ENCODE measurements at places on chromosomes 4 and X.

DNA sequence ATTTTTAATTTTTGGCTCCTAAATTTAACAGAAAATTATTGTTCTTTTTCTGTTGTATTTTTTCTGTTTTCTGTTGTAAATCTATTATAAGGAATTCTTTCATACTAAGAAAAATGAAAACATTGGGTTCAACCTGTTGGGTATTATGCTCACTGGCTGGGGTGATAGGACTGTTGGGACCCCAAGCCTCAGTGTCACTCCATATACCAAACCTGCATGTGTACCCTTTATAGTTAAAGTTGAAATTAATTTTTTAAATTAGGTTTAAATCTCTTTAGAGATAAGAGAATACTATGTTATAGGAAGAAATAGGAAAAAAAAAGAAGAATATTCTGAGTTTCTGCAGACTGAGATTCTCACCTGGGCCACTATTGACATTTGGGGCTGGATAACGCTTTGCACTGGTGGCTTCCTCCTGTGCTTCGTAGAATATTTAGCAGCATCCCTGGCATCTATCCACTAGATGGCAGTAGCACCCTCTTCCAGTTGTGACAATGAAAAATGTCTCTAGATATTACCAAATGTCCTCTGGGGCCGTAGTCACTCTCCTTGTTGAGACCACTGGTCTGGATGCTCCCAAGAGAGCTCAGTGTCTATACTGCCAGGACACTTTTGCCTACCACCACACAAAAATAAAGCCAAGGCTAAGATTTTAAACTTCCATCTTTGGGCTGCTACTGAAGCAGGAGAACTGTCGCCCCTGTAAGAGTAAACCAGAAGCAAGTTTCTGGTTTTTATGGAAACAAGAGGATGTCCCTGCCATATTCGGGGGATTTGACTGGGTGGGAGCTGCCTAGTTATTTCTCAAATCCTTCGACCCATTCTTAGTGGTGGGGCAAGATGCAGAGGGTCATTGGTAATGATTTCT is 22.4 kb upstream of the CLTRN start:
- no peak overlapping the region for H3K4me3 ChIP-seq
- H3K4me1 ChIP-seq, result no peaks in the 10 kb centered on the region
- DNase-seq, result peak; percentile 82
- no peaks in the 10 kb centered on the region for H3K36me3 ChIP-seq
- no peaks in the 10 kb centered on the region for H3K27me3 ChIP-seq
- H3K27ac ChIP-seq, result no peak overlapping the region

- DNase-seq, result no peak
- no peaks in the 10 kb centered on the region for H3K27me3 ChIP-seq
- H3K36me3 ChIP-seq, result no peaks in the 10 kb centered on the region
- H3K27ac ChIP-seq, result no peak overlapping the region
- no peak overlapping the region for H3K4me3 ChIP-seq
These were observed 65.0 kb downstream of the TSPAN7 start for GRCh38 chrX:38626296-38626695.

- no peaks in the 10 kb centered on the region for H3K27me3 ChIP-seq
- no peak overlapping the region for H3K4me3 ChIP-seq
These were observed 228.2 kb downstream of the FRMPD4 start for GRCh38 chrX:12366440-12366839.

- no peak for DNase-seq
- no peaks in the 10 kb centered on the region for H3K27me3 ChIP-seq
- H3K4me3 ChIP-seq, result no peak overlapping the region
- H3K27ac ChIP-seq, result no peak overlapping the region
These were observed 48.1 kb upstream of the CPLX1 start for GRCh38 chr4:874056-874455.

DNA sequence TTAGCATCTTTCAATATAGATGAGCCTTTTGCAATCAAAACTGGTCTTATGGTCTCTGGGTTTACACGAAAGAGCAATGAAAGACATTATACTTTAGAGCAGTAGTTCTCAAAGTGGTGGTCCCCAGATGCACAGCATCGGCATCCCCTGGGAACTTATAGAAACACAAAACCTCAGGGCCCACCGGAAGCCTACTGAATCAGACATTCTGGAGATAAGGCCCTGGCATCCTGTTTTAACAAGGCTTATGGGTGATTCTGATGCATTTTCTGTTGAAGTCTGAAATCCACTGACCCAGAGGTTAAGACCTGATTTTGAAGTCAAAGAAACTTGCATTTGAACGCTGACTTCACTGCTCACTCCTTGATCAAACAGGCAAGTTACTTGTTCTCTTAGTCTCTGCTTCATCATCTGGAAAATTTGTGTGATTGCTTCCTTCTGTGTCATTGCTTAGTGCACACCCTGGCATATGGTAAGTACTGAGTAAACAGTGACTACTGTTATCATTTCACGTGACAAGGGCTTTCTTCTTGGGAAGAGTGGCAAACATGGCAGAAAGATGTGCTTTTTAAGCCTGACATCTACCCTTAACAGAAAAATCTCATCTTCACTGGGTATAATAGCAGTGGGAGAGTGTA is 14.5 kb downstream of the CHRNA9 start:
- no peak overlapping the region for H3K27ac ChIP-seq
- H3K4me1 ChIP-seq, result no peaks in the 10 kb centered on the region

DNA sequence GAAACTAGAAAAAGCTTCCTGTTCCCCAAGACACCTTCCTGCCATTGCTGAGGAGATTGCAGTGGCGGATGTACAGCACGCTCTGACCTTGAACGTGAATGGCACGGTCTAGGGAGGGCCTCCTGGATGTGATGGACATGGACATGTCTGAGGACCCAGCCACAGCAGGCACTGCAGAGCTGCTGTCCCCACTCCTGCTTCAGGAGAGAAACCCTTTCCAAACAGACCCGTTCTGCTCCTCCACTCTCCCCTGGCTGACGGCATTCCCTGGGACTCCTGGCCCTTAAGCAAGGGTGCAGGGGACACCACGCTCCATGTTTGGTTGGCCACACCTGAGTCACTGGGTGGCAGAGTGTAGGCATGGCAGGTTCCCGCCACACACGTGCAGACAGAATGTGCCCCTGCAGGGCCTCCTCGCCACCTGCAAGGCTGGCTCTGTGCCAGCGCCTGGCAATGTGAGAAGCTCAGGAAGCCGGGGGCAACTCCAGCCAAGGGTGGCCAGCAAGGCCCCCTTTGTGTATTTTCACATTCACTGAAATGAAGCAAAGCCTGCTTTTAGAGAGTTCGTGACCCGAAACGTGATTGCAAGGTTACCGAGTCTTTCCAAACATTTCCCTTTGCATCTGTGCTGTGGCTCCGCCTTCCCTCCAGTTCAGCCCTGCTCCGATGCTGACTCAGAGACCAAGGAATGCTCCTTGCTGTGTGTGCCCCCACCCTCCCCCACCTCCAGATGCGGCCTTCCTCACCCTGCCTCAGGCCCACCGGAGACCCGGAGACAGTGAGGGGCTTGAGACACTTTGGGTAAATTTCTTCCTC is 46.1 kb downstream of the HTRA3 start:
- peak overlapping the region; percentile 2 for H3K27ac ChIP-seq
- H3K4me1 ChIP-seq, result peaks cover 25% of the 10 kb centered on the region
- no peaks in the 10 kb centered on the region for H3K27me3 ChIP-seq
- no peak overlapping the region for H3K4me3 ChIP-seq

DNA sequence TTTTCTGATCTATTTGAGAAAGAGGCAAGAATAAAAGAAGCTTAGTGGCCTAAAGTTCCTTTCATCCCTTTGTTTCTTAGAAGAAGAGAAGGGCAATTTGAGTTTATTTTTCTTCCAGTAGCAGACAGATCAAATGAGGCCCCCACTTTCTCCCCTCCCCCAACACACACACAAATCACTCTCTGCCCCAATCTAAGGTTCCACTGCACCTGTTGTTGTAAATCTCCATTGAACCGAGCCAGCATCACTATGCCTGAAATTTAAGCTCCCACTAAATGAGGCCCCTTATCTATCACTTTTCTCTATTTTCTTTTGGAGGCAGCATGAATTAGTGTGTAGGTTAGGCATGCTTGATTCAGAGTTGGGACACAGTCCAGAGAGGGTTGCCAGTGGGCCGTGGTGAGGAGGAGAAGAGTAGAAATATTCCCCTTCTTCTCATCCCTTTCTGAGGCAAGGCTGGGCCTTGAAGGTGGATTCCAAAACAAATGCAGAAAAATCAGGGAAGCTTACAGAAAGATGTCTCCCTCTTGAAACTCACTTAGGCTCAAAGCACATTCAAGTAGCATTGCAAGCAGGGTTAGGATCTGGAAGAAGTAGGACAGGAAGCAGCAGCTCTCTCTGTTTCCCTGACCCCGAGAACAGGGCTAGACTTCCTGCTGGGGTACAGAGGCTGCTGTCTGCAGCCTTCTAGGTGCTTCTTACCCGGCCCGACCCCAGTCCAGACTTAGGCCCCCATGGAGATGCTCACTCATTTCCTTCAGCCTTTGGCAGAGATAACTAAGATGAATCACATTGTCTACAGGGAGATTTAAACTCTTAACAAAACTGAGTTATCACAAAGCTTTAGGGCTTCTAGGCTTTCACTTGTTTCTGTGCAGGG is 70.7 kb downstream of the RASL11B start:
- no peak overlapping the region for H3K4me3 ChIP-seq
- no peaks in the 10 kb centered on the region for H3K36me3 ChIP-seq
- H3K27ac ChIP-seq, result no peak overlapping the region
- H3K27me3 ChIP-seq, result no peaks in the 10 kb centered on the region
- no peaks in the 10 kb centered on the region for H3K4me1 ChIP-seq

DNA sequence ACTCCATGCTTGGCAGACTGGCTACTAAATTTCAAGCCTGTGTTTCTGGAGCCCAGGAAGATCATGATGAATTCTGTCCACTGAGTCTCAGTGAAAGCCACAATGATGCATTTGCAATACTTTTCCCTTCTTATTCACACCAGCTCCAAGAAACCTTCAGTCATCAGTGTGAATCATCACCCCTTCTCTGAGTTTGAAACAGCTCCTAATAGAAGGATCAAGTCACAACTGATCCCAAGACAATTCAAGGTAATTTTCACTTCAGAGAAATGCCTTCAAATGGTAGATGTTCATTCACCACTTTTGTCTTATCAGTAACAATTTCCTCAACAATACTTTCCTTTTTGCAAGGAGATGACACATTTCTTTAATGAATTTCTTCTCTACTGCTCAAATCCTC is 257.4 kb downstream of the NLGN4X start:
- H3K4me3 ChIP-seq, result no peak overlapping the region
- DNase-seq, result no peak
- no peaks in the 10 kb centered on the region for H3K27me3 ChIP-seq

DNA sequence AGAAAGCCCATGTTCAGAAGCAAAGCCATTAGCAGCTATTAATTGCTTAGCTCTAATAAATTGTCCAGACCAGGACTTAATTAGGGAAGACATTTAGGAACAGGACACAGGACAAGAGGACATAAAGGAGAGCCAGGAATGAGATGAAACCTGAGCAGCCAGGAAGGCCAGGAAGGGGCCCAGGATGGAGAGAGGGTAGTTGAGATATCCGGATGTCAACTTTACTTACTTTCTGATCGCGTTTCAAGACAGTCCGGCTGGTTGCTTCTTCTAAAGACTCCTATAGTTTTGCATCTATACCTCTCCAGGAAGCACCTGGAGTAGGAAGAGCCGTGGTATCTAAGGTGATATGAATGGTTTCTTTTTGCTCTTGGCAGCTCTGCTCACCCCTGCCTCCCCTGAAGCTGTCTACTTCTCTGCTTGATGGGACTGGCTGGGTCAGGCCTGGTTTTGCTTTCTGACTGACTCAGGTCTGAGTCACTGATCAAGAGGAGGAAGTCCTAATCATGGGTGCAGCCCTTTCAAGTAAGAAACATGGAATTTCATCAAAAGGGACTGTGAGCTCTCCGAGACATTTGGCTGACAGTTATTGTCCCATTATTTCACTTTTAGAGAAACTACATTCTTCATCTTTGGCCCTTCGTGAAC is 733.3 kb downstream of the RPA4 start:
- H3K36me3 ChIP-seq, result no peaks in the 10 kb centered on the region
- H3K4me1 ChIP-seq, result no peaks in the 10 kb centered on the region
- no peaks in the 10 kb centered on the region for H3K27me3 ChIP-seq
- no peak overlapping the region for H3K4me3 ChIP-seq

GRCh38 chr4:178799204-178799603 is 1357.0 kb upstream of the AGA start:
- no peak overlapping the region for H3K4me3 ChIP-seq
- no peak for DNase-seq
- no peak overlapping the region for H3K27ac ChIP-seq
- H3K4me1 ChIP-seq, result no peaks in the 10 kb centered on the region

GRCh38 chr4:26161030-26161824 is 159.6 kb upstream of the RBPJ start:
- no peaks in the 10 kb centered on the region for H3K36me3 ChIP-seq
- H3K4me3 ChIP-seq, result no peak overlapping the region
- no peak for DNase-seq
- H3K27me3 ChIP-seq, result no peaks in the 10 kb centered on the region

GRCh38 chrX:136627409-136627808 is 20.5 kb upstream of the CD40LG start:
- DNase-seq, result no peak
- no peaks in the 10 kb centered on the region for H3K4me1 ChIP-seq
- no peak overlapping the region for H3K27ac ChIP-seq
- H3K36me3 ChIP-seq, result no peaks in the 10 kb centered on the region
- no peaks in the 10 kb centered on the region for H3K27me3 ChIP-seq
- no peak overlapping the region for H3K4me3 ChIP-seq

DNA sequence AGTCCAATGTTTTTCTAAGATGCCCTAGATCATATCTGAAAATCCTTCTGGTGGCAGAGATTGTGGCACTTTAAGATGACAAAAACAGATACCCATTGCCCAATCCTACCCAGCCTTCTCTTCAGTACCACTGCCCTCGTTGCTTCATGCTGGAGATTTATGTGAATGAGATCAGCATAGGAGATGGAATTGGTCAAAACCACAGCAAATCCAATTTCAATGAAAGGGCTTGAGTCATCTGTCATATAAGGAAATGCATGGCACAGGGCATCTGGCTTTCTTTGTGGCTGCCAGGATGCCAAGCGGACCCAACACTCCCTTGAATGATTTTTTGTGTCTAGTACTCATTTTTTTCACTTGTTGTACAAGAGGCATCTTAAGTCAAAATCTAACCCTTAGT is 16.8 kb downstream of the AFF2 start:
- H3K27me3 ChIP-seq, result no peaks in the 10 kb centered on the region
- DNase-seq, result no peak
- H3K36me3 ChIP-seq, result no peaks in the 10 kb centered on the region
- H3K4me1 ChIP-seq, result peaks cover 6% of the 10 kb centered on the region

DNA sequence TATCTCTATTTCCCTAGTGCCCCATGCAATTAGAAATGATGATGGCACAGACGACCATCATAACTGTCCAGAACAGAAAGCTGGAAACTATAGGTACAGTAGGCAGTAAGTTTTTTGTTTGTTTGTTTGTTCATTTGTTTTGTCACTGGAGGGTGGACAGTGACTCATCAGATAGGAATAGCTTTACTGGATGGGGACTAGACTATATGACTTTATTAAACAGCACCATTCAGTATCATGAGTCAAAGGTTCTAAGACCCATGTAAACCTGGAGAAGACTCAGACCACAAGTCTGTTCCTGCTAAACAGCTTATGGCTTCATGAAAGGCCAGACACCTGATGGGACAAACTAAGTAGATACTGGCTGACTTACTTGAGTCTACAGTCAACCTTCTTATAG is 38.4 kb downstream of the PLAC1 start:
- H3K36me3 ChIP-seq, result no peaks in the 10 kb centered on the region
- no peak overlapping the region for H3K27ac ChIP-seq
- no peaks in the 10 kb centered on the region for H3K27me3 ChIP-seq
- H3K4me3 ChIP-seq, result no peak overlapping the region

Data from cardiac muscle cell (in vitro differentiated cells and primary cell).